Progenitor cell of endocrine pancreas (in vitro differentiated cells): ENCODE measurements at places on chromosomes 16 and 17. TPM values are rescaled to one million over a fixed set of nuclear protein-coding genes. Genes with fewer than 3 reads are reported as not detected.

- DNase-seq, result no peak
- peaks cover 4% of the 10 kb centered on the region for H3K4me1 ChIP-seq
- no peak overlapping the region for H3K27ac ChIP-seq
- H3K36me3 ChIP-seq, result no peaks in the 10 kb centered on the region
These were observed 559 bp upstream of the NXPH3 start for GRCh38 chr17:49574945-49575678.

The EXOC3L1 gene
- not detected in 2 replicates for total RNA-seq

DNA sequence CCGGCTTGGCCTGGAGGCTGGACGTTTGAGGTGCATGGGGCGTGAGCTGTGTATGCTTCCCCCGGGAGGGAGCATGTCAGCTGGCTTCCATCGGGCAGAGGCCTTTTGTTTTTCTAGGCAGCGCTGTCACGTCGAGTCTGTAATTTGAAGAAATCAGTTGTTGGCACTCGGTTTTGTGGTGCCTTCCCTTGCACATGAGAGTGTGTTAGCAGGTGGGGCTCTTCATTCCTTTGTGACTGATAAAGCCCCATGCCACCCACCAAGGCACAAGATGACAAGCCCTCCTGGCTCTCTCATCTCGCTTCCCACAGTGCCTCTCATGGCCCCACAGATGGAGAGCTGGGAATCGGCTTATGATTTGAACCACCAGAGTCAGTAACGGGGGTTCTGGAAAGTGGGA is 72.1 kb downstream of the BANP start:
- H3K4me1 ChIP-seq, result no peaks in the 10 kb centered on the region
- no peak overlapping the region for H3K27ac ChIP-seq
- peaks cover 9% of the 10 kb centered on the region for H3K36me3 ChIP-seq
- no peak overlapping the region for H3K4me3 ChIP-seq
- DNase-seq, result no peak

The RDM1 gene
- 4.2 and 4.8 TPM in 2 replicates for total RNA-seq

The CRHR1 gene
- total RNA-seq, result not detected in 2 replicates
